ENCODE measurements at places on chromosomes 1 and 21.

DNA sequence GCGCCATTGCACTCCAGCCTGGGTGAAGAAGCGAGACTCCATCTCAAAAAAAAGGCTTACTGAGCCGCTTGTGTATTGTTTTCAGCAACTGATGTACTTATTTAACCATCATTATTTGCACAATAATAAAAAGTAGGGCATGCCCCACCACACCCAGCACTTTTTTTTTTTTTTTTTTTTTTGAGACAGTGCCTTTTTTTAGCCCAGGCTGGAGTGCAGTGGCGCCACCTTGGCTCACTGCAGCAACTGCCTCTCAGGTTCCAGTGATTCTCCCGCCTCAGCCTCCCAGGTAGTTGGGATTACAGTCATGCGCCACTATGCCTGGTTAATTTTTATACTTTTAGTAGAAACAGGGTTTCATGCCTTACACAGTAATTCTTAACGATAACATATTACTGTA lies 12.2 kb upstream of the TRNAU1AP start:
- no peak for DNase-seq

DNA sequence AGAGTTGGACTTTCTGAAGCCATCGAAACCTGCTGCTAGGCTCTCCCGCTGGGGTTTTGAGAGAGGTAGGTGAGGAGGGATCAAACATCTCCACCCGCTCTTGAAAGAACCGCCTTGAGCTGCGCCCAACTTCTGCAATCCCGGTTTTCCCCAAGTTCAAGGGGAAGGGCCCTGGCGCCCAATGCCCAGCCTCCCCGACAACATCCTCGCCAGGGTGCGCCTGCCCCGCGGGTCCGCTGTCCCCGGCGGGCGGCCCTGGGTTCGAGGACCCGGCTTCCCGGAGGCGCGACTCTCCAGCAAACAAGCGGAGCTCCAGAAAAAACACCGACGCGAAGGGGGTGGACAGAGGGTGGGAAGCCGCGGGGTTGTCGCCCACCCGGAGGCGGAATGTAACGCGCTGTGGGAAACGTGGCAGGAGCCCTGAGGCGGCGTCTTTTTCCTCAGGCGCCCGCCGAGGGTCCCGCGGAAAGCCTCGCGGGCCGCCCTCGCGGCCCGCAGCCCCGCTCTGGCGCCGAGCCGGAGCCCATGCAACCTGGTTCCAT lies 607 bp downstream of the BTG3 start:
- no peak for DNase-seq

DNA sequence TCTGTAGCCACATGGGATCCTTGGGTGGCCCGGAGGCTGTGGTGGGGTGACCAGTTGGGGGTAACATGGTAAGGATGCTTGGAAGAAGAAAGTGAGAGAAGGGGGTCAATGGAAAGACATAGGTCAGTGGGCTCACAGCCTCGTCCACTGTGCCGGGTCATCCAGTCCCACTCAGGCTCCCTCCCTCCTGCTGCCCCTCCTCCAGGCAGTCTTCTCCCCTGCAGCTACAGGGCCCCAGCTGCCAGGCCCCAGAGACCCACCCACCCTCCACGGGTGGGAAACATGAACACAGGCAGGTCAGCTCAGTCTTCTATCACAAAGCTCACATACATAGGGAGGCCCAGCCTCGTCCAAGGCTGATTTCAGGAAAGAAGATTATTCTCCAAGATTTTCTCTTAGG lies 158.3 kb downstream of the ST6GALNAC5 start:
- DNase-seq: no peak

- DNase-seq: no peak
Measured at GRCh38 chr1:32051706-32052105, 21.0 kb upstream of the TMEM39B start.

- no peak for DNase-seq
Measured at GRCh38 chr21:45926281-45926680, 55.3 kb upstream of the COL6A1 start.

Data from CMK (cell line).